ENCODE measurements at places on chromosomes 4 and X. TPM values are rescaled to one million over a fixed set of nuclear protein-coding genes. Genes with fewer than 3 reads are reported as not detected.

Gene BEX3
- 334 TPM for total RNA-seq

Gene BCLAF3
- 8.9 TPM for total RNA-seq

Gene XG
- not detected for total RNA-seq

GRCh38 chr4:41655177-41655576, 93.3 kb downstream of the PHOX2B start:
- DNase-seq: no peak
- H3K36me3 ChIP-seq: no peaks in the 10 kb centered on the region
- H3K27me3 ChIP-seq: no peaks in the 10 kb centered on the region
- no peak overlapping the region for H3K27ac ChIP-seq
- H3K4me1 ChIP-seq: no peaks in the 10 kb centered on the region

Gene RS1
- not detected for total RNA-seq

DNA sequence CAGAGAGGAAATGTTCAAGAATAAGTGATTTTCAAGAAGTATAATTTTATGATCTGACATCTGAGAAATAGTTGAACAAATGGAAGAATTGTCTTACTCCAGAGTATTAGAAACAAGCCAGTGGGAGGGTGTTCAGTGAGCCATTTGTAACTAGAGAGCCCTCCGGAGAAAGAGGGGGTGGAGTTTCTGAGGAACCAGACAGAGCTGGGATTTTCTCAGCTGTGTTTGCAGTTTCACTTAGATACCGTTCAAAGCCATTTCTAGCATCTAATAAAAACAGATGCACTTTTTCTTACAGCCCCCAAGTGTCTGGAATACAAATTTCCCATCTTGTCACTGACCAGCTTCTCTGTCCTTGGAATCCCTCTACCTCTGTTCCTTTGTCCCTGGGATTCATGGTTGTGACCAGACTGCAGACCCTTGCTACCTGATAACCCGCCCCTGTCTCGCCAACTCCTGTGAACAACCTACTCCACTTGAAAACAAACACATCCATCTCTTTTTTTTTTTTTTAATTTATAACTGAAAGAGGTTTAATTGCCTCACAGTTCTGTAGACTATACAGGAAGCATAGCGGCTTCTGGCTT, 132.8 kb upstream of the KLF3 start:
- no peak overlapping the region for H3K4me3 ChIP-seq
- H3K27me3 ChIP-seq: no peaks in the 10 kb centered on the region
- no peaks in the 10 kb centered on the region for H3K36me3 ChIP-seq
- no peak overlapping the region for H3K27ac ChIP-seq

Gene MAOA
- total RNA-seq: 0.45 TPM

Gene CXorf51B
- not detected for total RNA-seq

DNA sequence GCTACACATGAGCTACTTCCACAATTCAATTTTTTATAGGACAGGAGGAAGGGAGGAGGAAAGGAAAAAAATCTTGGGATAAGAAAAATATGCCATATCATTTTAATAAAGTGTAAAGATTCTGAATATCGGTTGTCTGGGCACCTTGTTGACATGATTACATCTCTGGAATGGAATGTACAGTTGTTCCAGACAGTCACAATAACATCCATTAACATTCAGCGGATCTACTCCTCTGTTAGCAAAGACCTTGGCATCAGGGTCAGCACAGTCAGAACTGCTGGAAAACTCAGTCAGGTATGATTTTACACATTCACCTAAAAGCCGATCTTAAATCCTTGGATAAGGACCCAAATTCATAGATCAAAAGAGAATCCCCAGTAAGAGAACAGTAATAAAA, 85.4 kb upstream of the ARMCX2 start:
- H3K27me3 ChIP-seq: peaks cover 2% of the 10 kb centered on the region
- H3K36me3 ChIP-seq: no peaks in the 10 kb centered on the region
- H3K4me3 ChIP-seq: no peak overlapping the region
- H3K27ac ChIP-seq: no peak overlapping the region
- no peaks in the 10 kb centered on the region for H3K4me1 ChIP-seq

DNA sequence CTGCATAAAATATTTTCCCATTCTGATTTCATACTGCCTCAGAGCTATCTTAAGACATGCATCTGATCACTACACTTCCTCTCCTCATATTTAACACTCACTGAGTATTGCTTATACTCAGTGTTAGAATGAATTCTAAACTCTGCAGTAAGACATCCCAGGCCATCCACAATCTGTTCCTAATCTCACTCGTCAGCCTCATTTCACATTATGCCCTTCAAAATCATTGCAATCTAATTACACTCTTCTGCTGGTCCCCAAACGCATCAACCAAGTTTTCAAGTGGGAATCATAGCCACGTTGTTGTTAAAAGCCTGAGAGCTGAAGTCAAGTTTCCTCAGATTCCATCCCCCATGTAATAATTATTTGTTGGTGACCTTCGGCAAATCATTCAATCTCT, 1177.9 kb downstream of the ARAP2 start:
- no peak for DNase-seq
- H3K4me1 ChIP-seq: no peaks in the 10 kb centered on the region
- H3K36me3 ChIP-seq: no peaks in the 10 kb centered on the region
- no peak overlapping the region for H3K27ac ChIP-seq
- no peaks in the 10 kb centered on the region for H3K27me3 ChIP-seq

GRCh38 chr4:10164877-10165283, 48.3 kb upstream of the WDR1 start:
- no peak overlapping the region for H3K27ac ChIP-seq
- H3K4me3 ChIP-seq: no peak overlapping the region
- no peaks in the 10 kb centered on the region for H3K36me3 ChIP-seq
- peaks cover 3% of the 10 kb centered on the region for H3K4me1 ChIP-seq

Gene AFF2
- 15.4 TPM for total RNA-seq

- H3K27me3 ChIP-seq: no peaks in the 10 kb centered on the region
- DNase-seq: no peak
- no peak overlapping the region for H3K4me3 ChIP-seq
- H3K4me1 ChIP-seq: peaks cover 7% of the 10 kb centered on the region
- H3K27ac ChIP-seq: no peak overlapping the region
Measured at GRCh38 chrX:69197690-69198089, 32.4 kb upstream of the PJA1 start.

- no peak overlapping the region for H3K27ac ChIP-seq
- no peak overlapping the region for H3K4me3 ChIP-seq
- DNase-seq: peak; percentile 74
- H3K27me3 ChIP-seq: no peaks in the 10 kb centered on the region
Measured at GRCh38 chr4:742742-743311, 37.2 kb downstream of the PCGF3 start.

Gene ADH1B
- total RNA-seq: not detected

DNA sequence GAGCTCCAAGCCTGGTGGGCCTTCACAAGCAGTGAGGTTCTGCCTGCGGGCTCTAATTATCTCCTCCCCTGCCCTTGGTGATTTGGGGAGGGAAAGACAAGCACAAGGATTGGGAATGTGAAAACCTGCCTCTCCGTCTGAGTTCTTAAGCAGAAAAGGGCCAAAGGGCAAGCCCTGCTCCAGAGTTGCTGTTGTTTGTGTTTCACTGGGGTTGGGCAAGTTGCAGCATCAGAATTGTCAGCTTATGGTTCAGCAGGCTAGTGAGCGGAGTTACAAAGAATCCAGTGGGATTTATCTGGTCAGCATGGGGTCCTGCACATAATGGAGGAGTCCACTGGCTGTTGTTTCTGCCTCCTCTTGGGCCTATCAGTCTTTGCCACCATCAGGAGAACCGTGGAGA, 60.5 kb downstream of the NHS start:
- no peaks in the 10 kb centered on the region for H3K27me3 ChIP-seq
- no peak for DNase-seq
- no peak overlapping the region for H3K4me3 ChIP-seq

DNA sequence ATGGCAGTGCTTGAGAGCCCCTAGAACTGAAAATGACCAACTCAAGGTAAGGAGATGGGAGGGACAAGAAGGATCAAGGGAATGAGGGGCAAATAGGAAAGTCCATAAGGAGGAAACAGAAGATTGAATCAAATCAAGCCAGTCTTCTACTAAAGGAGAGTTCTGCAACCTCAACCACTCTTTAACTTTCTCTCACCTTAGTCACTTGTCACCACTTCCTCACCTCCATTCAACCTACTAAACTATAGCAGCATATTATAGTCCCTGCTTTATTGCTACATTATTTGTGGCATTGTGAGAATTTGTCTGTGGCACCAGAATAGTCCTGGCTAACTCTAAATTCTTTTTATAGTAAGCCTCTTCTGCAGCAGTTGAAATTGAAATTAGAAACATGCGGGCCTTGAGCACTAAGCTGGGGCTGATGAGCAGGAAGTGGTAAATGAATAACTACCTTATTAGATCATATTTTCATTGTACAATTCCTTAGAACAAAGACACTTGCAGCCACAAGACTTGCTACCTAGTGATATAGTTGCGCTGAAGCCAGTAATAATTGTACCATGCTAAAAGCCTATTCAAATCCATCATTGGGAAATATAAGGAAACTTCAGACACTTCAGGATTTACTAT, 336.9 kb downstream of the ZNF674 start:
- H3K36me3 ChIP-seq: no peaks in the 10 kb centered on the region
- H3K27me3 ChIP-seq: no peaks in the 10 kb centered on the region
- no peak overlapping the region for H3K4me3 ChIP-seq
- no peak overlapping the region for H3K27ac ChIP-seq

Gene NCAPG
- total RNA-seq: 79.6 TPM

Gene TRIM61
- total RNA-seq: 0.27 TPM

GRCh38 chr4:127445471-127445870, 187.3 kb upstream of the INTU start:
- peaks cover 7% of the 10 kb centered on the region for H3K4me1 ChIP-seq
- H3K4me3 ChIP-seq: no peak overlapping the region
- H3K27me3 ChIP-seq: no peaks in the 10 kb centered on the region
- H3K27ac ChIP-seq: no peak overlapping the region
- DNase-seq: no peak

Gene SHROOM2
- total RNA-seq: 10.3 TPM

Gene MXRA5
- 1.3 TPM for total RNA-seq

Gene UGT2B17
- total RNA-seq: not detected

DNA sequence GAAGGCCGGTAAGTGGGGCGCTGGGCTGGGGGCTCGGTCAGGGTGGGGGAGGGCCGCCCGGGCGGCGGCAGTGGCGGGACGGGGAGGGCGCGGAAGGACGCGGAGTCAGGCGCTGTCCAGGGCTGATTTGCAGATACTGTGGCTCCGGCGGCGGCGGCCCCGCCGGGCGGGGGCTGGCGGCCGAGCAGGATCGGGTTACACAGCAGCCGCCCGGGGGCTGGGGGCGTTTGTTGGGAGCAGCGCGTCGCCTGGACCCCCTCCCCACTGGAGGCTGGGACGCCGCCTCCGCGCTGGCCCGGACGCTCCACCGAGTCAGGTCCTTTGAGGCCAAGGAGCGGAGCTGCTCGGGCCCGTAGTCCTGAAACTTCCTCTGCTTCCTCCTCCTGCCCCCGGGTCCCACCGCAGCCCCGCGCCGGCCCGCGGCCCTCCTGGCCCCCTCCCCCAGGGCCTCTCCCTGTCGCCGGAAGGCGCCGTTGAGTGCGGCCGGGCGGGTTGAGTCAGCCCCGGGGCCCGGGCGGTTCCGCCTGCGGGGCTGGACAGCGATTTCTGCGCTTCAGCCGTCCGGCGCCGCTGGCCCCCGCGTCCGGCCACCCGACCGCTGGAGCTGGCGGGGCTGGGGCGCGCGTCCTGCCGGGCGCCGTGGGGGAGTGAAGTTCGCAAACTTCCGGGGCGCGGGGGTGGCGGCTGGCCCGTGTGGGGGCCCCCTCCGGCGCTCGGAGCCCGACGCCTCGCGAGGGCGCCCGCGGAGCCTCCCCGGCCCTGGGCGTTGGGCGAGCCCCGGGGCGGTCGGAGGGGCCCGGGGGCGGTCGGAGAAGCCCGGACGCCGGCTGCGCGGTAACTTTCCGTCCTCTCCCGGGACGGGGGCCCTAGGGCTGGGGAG, 746 bp downstream of the REST start:
- H3K36me3 ChIP-seq: peaks cover 5% of the 10 kb centered on the region
- peak overlapping the region; percentile 99 for H3K27ac ChIP-seq
- H3K4me3 ChIP-seq: peak overlapping the region; percentile 100
- DNase-seq: peak; percentile 62
- peaks cover 51% of the 10 kb centered on the region for H3K4me1 ChIP-seq

Gene PLAC8
- 0.57 TPM for total RNA-seq

DNA sequence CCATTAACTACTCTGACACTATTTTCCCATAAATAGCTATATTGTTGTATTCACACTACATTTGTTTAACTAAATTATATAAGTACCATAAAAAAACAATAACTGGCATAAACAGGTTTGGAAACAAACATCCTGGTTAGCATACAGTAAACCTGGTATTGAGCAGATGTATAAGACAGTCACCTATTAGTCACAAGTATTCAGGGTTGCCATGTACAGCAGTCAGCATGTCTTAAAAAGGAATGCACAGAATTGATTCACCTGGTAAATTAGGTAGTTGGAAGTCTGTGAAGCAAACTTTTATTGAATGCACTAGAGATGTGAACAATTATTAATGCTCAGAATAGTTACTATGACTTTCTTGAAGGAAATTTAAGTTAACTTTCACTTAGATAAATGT, 137.9 kb downstream of the FAM13A start:
- H3K36me3 ChIP-seq: peaks cover 19% of the 10 kb centered on the region
- no peak for DNase-seq
- no peak overlapping the region for H3K27ac ChIP-seq
- no peaks in the 10 kb centered on the region for H3K4me1 ChIP-seq

Gene MGST2
- 15.0 TPM for total RNA-seq

Gene DAPP1
- total RNA-seq: not detected
